ENCODE measurements at places on chromosomes 5 and 9.
A peak's percentile ranks its signal among the peaks of the same experiment; 100 is the strongest.

GRCh38 chr9:87786423-87786822 lies 60.5 kb downstream of the CTSL start:
- DNase-seq = no peak

- no peak for DNase-seq
Measured at GRCh38 chr5:34771076-34771475, 67.9 kb upstream of the TTC23L start.

- no peak for DNase-seq
Measured at GRCh38 chr5:34789021-34789531, 49.9 kb upstream of the TTC23L start.

- DNase-seq = no peak
Measured at GRCh38 chr9:120383611-120383998, 196.4 kb downstream of the CDK5RAP2 start.

DNA sequence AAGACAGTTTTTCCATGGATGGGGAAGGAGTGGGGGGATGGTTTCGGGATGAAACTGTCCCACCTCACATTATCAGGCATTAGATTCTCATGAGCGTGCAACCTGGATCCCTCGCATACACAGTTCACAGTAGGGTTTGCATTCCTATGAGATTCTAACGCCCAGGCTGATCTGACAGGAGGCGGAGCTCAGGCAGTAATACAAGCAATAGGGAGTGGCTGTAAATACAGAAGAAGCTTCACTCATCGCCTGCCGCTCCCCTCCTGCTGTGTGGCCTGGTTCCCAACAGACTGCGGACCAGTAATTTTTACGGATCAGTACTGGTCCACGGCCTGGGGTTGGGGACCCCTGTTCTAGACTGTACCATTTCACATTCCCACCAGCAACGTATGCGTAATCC lies 68.3 kb upstream of the OTULINL start:
- no peak for DNase-seq

GRCh38 chr5:139925650-139926640 lies 117.2 kb downstream of the NRG2 start:
- DNase-seq = no peak

DNA sequence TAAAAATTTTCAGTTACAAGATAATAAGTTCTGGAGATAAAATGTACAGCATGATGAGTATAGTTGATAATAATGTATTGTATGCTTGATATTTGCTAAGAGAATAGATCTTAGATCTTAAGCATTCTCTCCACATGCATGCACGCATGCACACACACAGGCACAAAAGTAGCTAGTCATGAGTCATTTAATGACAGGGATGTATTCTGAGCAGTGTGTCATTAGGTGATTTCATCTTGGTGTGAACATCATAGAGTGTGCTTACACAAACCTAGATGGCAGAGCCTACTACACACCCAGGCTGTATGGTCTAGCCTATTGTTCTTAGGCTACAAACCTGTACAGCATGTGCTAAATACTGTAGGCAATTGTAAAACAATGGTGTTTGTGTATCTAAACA lies 124.2 kb downstream of the PTTG1 start:
- no peak for DNase-seq

DNA sequence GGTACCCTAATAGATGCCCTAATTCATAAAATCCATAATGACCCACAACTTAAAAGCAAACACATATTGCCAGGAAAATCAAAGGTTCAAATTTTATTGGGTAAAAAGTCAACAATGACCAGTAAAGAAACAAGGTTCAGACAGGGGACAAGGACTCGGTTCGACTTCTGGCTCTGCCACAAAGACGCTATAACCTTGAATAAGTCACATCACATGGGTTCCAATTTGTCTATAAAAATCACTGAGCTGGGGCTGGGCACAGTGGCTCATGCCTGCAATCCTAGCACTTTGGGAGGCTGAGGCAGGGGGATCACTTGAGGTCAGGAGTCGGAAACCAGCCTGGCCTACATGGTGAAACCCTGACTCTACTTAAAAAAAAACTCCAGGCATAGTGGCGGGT lies 80.5 kb downstream of the SERINC5 start:
- DNase-seq = no peak

DNA sequence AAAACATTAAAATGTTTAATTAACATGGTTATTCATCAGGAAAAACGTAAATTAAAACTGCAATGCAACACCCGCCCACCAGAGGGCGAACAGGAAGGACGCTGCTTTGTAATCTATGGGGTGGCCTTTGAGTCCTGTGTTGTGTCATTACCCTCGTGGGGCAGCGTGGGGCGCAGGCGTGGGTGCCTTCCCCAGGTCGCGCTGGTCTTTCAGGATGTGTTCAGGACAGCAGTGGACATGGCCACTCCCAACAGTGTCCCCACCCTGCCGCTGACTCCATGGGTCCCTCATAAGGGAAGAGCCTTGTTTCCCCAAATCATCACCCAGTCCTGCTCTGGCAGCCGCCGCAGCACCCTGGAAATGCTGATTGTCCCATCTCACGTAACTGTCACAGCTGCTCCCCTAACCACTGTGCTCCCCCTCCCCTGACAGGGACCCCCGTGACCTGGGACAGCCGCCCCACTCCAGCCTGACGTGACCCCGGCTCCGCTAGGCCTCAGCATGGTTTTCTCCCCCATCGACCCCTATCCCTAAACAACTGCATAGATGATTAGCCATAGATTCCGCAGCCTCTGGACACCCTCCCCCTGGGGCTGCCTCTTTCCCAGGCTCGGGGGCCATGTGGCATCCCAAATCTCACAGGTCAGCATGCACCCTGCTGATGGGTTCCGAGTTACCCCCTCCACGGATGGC lies 36.4 kb downstream of the GLT6D1 start:
- no peak for DNase-seq

GRCh38 chr5:53714667-53715010 lies 154.2 kb downstream of the NDUFS4 start:
- no peak for DNase-seq

DNA sequence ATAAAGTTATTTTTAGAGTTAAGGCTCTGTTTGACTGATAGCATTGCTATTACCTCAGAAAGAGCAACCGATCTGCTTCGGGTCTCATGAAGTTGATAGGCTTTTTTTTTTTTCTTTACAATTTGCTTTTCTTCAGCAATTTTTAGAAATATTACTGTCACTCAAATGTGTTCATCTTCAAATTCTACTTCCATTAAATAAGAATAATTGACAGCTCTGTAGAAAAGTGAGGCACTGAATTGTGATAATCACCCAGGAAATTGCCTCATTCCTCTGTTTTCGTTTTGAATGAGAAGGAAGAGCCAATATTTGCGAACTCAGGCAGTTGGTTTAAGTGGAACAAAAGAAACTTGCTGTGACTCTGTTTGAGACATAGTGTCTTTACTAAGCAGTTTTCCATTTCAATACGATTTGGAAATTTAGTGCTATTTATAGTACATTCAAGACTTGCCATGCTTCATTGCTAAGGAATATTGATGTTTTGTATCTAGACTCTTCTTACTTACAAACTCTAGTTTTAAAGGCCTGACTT lies 700.5 kb upstream of the CDH10 start:
- DNase-seq = no peak

DNA sequence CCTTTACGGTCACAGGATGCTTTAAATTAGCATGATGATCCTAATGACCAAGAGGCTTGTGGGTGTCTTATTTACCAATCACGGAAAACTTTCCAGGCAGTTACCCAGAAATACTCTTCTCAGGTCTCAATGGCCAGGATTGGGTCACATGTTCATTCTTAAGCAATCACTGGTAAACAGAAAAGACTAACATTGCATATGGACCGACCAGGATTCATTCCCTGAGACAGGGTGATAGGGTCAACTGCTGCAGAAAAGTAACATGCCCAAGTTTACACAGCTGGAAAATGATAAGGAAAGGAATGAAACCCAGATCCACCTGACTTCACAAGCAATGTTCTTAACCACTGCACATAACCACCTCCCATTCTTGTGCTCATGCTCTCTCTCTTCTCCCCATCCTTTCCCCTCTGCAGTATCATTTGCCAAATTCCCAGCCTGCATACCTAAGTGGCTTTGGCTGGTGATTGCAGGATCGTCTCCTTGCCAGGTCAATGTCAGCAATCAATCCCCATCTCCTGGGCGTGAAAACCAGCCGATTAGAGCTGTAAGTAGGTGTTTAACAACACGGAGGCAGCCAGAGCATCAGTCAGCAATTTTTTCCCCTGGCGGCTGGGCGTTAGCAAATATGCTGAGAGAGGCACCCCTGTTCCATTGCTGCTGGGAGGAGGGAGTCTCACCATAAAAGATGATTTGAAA lies 219.4 kb downstream of the NMUR2 start:
- no peak for DNase-seq

DNA sequence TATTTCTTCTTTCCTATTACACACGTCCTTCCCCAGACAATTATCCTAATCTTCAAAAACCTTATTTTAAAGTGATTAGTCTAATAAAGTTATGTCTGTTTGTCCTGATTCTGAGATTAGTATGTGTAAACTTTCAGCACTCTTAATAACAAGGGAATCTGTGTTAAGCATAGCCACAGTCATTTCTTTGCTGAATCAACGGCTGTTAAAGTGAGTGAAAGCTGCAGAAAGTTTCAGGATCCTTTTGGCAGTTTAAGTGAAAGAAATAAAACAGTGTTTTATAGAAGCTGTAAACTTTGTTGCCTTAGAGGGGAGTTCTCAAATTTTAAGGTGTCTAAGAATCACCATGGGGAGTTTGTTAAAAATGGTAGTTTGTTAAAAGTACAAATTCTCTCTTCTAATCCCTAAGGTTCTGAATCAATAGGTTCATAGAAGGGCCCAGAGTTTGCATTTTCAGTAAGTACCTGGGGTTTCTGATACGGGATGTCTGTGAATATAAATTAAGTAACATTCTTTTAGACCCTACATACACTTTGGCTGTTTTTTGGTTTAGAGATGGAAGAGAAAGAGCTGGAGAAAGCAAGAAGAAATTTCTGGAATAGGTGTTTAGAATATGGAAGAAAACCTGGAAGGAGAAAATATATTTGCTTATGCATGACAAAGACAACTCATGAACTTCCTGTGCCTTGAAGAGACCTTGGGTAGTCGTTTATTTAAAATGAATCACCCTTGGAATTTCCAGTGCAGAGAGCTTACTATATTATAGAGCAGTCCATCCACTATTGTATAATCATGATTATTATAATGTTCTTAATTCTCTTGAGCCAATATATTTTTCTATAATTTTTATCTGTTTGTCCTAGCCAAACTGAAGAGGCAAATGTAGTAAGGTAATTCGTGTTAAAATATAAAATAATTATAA lies 45.7 kb downstream of the SCAMP1 start:
- DNase-seq = peak; percentile 15

- DNase-seq = peak; percentile 46
Measured at GRCh38 chr5:110376281-110376951, 350.1 kb downstream of the TMEM232 start.

DNA sequence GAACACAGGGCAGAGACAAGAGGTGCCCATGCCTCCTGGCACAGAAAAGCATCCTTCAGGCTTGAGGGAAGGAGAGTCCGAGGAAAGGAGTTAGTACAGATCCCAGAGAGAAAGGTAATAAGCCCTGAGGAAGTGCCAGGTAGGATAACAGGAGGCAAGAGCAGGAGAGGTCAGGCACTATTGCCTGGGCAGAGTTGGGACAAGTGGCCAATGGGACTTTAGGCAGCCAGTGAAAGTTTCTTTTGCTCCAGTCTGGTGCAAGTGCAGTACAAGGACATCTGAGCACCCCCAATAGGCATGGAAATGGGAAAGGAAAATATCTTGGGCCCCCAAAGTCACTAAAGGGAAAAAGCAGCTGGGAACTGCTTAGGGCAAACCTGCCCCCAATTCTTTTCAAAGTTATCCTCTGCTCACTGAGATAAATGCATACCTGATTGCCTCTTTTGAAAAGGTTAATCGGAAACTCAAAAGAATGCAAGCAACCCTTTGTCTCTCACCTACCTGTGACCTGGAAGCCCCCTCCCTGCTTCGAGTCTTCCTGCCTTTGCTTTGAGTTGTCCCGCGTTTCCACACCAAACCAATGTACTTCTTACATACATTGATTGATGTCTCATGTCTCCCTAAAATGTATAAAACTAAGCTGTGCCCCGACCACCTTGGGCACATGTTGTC lies 46.5 kb downstream of the ELOVL7 start:
- no peak for DNase-seq

DNA sequence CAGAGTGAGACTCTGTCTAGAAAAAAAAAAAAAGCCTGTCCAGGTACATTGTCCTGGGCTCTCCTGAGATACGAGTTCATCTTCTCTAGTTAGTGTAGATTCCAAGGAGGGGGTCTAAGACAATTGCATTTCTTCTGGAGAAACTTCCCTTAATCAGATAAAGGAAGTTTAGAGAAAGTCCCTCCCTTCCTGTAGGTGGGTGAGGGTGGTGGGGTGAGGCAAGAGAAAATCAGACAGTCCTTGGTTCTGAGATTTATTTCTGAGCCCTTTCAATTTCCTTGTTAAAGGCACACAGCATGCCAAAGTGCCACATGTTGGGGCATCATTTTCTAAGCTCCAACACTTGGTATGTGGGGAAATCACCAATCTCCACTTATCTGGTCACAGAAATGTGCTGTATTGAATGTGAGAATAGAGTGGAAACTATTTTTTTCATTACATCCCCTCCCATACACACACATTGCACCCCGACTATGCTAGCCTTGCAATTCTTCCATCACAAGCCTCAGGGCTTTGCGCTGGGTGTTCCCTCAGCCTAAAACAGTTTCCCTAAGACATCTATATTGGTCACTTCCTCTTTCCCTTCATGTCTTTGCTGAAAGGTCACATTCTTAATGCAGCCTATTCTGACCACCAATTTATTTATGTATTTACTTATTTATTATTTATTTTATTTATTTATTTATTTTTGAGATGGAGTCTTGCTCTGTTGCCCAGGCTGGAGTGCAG lies 5.1 kb upstream of the TUT7 start:
- no peak for DNase-seq

DNA sequence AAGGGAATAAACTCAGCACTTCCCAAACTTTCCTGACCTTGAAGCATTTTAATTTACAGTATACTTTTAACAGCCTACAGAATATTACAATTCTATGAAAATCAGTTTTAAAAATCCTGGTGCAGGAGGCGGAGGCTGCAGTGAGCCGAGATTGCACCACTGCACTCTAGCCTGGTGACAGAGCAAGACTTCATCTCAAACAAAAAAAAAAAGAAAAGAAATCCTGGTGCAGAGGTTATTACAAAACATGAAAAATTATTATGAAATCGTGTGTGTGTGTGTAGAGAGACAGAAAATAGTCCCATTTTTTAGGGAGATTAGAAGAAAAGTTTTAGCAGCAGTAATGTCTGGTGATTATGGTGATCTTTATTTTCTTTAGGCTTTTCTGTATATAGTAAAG lies 26.9 kb downstream of the GOLPH3 start:
- no peak for DNase-seq

GRCh38 chr5:79585116-79585515 lies 27.1 kb upstream of the TENT2 start:
- no peak for DNase-seq

DNA sequence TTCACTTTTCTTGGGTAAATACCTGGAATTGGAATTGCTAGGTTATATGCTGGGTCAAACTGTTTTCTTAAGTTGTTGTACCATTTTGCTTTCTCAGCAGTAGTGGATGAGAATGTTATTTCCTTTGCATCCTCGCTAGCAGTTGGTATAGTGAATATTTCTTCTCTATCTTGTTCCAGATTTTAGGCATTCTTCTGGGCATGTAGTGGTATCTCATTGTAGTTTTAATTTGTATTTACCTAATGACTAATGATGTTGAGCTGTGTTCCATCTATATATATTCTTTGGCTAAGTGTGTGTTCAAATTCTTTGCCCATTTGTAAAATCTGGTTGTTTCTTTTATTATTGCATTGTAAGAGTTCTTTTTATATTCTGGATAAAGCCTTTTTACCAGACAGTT lies 333.3 kb downstream of the MAT2B start:
- no peak for DNase-seq

- no peak for DNase-seq
Measured at GRCh38 chr9:97076238-97076637, 37.3 kb upstream of the CTSV start.

- no peak for DNase-seq
Measured at GRCh38 chr5:73641811-73642210, 15.8 kb downstream of the ARHGEF28 start.
